Glutamatergic neuron (in vitro differentiated cells): ENCODE measurements at places on chromosomes 7 and 10.

DNA sequence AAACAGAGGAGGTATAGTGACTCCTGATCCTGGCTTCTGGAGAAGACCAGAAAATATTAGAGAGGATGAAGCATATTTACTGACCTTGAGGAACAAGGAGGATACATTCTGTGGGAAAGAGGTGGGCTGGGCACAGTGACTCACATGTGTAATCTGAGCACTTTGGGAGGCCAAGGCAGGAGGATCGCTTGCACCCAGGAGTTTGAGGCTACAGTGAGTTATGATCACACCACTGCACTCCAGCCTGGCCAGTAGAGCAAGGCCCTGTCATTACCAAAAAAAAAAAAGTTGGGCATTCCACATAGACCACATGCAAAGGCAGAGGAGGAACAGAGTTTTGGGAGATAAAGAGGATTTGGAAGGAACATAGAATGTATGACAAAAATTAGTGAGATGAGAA, 4.4 kb upstream of the ACBD5 start:
- no peak for DNase-seq
- H3K27ac ChIP-seq = no peak overlapping the region
- H3K4me3 ChIP-seq = no peak overlapping the region

DNA sequence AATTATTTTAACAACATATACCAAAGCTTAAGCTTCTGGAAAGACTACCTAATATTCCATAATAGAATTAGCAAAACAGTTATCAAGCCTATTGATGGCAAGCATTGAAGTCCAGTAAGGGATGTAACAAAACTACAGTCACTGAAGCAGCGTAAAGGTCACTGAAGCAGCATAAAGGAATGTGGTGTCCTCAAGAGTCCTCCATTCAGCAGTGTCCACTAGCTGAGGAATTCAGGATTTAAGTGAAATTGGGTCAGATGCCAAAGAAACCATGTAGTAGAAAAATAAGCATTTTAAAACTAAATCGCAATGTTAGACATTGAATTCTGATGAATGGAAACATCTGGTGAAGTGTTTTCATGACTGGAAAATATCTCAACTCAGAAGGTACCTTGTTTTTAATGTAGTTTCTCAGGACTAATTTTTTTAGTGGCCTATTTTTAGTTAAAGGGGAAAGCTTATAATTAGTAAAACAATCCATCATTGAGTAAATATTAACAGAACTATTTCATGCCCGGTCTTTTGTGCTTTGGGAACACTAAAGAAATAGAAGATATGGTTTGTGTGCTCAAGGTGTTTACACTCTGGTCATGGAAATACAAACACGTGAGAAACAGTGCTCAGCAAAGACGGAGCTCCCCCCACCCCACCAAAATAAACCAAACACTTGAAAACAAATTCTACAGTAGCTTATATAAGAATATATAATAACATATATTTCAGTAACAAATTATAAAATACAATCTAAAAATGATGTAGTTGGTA, 121.4 kb downstream of the CDK14 start:
- H3K36me3 ChIP-seq = no peaks in the 10 kb centered on the region
- peaks cover 2% of the 10 kb centered on the region for H3K27me3 ChIP-seq
- H3K27ac ChIP-seq = no peak overlapping the region
- peaks cover 6% of the 10 kb centered on the region for H3K4me1 ChIP-seq

DNA sequence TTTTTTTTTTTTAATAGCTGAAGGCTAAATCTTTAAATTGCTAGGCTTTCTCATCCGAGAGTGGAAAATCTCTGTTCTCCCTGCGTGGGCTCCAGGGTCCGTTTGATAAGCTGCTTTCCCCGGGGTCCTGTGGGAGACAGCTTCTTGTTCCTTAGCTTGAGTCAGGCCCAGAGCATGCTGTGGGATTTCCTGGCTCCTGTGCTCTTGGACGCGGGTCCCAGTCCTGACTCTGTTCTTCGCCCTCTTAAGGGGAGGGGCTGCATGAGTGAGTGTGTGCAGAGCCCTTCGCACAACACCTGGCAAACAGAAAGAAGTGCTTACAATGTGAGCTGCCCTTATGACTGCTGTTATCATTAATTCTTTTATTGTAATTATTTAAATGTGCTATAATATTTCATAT, 133.5 kb downstream of the TACC2 start:
- peaks cover 3% of the 10 kb centered on the region for H3K27me3 ChIP-seq
- DNase-seq = no peak
- H3K36me3 ChIP-seq = no peaks in the 10 kb centered on the region
- H3K4me1 ChIP-seq = peaks cover 35% of the 10 kb centered on the region
- H3K27ac ChIP-seq = no peak overlapping the region
- no peak overlapping the region for H3K4me3 ChIP-seq

GRCh38 chr10:118568327-118568848, 27.1 kb downstream of the PRLHR start:
- H3K27ac ChIP-seq = no peak overlapping the region
- H3K4me1 ChIP-seq = peaks cover 8% of the 10 kb centered on the region
- peaks cover 2% of the 10 kb centered on the region for H3K27me3 ChIP-seq
- H3K4me3 ChIP-seq = no peak overlapping the region

DNA sequence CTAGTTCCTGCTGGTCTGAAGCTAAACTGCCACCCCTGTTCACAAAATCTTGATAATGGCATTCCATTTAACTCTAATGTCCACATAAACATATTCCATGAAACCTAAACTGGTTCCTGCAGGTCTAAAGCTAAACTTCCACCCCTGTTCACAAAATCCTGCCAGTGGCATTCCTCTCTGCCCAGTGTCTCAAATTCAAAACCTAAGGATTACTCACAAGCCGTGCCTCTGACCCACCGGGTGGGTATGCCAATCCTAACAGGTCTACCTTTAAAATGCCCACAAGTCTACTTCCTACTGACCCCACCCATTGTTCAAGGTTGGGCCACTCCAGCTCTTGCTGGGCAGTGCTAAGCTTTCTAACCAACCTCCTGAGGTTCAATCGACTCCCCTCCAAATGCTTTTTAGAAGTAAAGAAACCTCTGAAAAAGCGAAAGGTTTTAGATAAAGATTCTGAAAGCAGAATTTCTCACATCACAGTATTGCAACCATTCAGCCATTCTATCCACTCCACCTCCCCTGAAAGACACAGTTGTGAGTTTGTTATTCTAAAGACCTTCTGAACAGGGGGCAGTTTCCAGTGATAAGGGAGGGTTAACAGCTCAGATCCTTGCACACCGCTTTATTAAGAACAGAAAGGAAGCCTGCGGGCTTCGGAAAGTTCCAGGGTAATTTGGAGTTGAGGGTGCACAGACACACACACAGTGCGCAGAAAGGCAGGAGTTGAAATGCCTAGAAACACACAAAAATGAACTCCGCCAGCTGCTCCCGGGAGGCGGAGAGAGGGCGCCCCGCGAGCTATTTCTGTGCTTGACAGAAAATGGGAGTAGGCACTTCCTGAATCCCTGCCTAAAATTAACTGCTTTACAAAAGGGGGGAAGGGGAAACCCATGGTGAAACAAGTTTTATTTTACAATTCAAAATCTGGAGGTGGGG, 87.7 kb downstream of the TNS3 start:
- H3K36me3 ChIP-seq = no peaks in the 10 kb centered on the region
- H3K27ac ChIP-seq = no peak overlapping the region
- H3K4me3 ChIP-seq = no peak overlapping the region
- peaks cover 34% of the 10 kb centered on the region for H3K4me1 ChIP-seq

- peak overlapping the region; percentile 34 for H3K4me3 ChIP-seq
- peaks cover 4% of the 10 kb centered on the region for H3K4me1 ChIP-seq
- no peak overlapping the region for H3K27ac ChIP-seq
- H3K27me3 ChIP-seq = peaks cover 14% of the 10 kb centered on the region
Measured at GRCh38 chr7:99562832-99563231, 4.4 kb downstream of the ZNF655 start.

DNA sequence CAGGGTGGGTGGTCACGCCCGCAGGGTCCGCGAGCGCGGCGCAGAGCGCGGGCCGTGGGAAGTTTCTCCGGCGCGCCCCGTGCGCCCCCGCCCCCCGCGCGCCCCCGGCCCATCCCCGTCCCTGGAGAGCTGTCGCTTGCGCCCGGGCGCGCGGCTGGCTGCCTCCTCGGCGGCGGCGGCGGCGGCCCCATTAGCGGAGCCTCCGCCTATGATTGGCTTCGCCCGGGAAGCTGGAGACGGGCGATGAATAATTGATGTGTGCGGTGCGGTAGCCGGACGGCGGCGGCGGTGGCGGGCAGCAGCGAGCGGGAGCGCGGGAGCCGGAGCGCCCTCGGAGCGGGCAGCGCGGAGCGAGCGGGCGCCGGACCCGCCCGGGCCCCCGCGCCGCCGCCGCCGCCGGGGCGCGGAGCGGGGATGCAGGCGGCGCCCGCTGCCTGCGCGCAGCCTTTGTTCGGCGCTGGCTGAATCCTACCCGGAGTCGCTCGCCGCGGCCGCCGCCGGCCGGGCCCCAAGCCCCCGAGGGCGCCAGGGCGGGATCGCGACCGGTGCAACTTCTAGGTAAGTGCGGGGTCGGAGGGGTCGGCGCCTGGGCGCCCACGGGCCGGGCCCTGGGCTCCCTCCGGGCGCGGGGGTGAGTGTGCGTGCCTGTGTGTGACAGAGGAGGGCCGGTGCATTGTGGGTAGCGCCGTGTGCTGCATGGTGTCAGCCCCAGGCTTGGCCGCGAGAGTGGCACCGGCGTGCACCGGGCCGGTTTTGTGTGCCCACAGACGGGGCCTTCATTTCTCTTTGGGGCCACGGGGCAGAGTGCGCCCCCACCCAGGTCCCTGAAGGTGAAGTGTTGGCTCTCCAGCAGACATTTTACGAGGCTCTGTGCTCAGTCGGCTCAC, 103.8 kb upstream of the PPIF start:
- H3K36me3 ChIP-seq = peaks cover 10% of the 10 kb centered on the region
- H3K27me3 ChIP-seq = peaks cover 51% of the 10 kb centered on the region
- peak overlapping the region; percentile 98 for H3K4me3 ChIP-seq
- peak overlapping the region; percentile 92 for H3K27ac ChIP-seq

- peaks cover 4% of the 10 kb centered on the region for H3K4me1 ChIP-seq
- no peak for DNase-seq
- H3K4me3 ChIP-seq = no peak overlapping the region
- no peaks in the 10 kb centered on the region for H3K27me3 ChIP-seq
- no peaks in the 10 kb centered on the region for H3K36me3 ChIP-seq
Measured at GRCh38 chr7:114047889-114048288, 129.1 kb upstream of the PPP1R3A start.

DNA sequence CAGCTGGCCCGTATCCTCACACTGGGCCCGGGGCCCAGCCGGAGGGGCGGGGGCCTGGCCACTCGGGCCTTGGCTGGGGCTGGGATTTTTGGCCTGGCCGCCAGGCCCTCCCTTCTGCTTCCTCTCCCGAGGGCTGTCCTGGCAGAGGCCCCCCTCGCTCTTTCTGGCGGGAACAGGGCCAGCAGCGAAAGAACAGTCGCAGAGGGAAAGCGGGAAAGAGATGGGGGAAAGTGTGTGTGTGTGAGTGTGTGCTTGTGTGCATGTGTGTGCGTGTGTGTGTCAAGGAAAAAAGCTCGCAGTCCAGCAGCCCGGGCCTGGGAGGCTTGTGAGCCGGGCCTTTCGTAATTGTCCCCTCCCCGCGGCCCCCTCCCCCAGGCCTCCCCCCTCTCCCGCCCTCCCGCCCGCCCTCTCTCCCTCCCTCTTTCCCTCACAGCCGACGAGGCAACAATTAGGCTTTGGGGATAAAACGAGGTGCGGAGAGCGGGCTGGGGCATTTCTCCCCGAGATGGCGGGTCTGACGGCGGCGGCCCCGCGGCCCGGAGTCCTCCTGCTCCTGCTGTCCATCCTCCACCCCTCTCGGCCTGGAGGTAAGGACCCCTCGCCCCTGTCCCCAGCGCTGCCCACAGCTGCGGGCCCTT, at the start of gene ELN:
Gene ELN, plus strand, starts transcription at position 491 of the 638 bp plus-strand sequence. Its CDS starts 15 bp downstream, at position 506.
- H3K27me3 ChIP-seq = peaks cover 9% of the 10 kb centered on the region
- H3K4me3 ChIP-seq = peak within 1 kb of the TSS; percentile 72
- DNase-seq = peak; percentile 40
- H3K4me1 ChIP-seq = peaks cover 39% of the 10 kb centered on the region

- DNase-seq = peak; percentile 74
- H3K36me3 ChIP-seq = no peaks in the 10 kb centered on the region
- H3K27me3 ChIP-seq = peaks cover 6% of the 10 kb centered on the region
- H3K27ac ChIP-seq = peak overlapping the region; percentile 28
Measured at GRCh38 chr7:158495786-158496185, 91.8 kb downstream of the PTPRN2 start.

DNA sequence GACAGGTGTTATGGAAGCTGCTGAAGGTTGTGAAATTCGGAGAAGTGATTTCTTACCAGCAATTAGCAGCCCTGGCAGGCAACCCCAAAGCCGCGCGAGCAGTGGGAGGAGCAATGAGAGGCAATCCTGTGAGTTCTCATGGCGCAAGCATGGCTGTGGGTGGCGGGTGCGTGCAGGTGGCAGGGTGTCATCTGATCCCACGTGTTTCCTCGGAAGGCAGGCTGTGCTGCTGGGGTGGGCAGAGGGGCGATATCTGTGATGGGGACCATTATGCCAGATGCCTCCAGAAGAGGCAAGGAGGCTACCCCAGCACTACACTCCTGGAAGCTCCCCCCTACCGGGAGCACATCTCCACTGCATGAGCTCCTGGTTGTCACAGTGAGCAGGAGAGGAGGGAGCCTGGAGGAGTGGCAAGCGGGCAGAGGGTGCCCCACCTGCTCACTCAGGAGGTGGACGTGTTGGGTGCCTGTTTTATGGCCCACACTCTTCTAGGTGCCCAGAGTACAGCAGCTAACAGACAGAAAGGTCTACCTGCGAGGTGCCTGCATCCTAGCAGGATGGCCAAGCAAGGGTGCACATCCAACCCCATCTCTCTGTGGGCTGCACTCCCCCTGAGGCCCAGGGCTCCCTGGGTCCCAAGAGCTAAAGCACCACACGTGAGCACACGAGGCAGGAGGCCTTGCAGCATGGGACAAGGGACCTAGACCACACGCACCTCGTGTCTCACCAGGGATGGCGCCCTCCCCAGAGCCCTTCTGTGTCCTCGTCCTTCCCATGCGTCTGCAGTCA, 204.7 kb downstream of the EBF3 start:
- no peak overlapping the region for H3K4me3 ChIP-seq
- H3K27me3 ChIP-seq = peaks cover 4% of the 10 kb centered on the region
- H3K4me1 ChIP-seq = peaks cover 31% of the 10 kb centered on the region
- DNase-seq = no peak
- H3K36me3 ChIP-seq = peaks cover 5% of the 10 kb centered on the region

DNA sequence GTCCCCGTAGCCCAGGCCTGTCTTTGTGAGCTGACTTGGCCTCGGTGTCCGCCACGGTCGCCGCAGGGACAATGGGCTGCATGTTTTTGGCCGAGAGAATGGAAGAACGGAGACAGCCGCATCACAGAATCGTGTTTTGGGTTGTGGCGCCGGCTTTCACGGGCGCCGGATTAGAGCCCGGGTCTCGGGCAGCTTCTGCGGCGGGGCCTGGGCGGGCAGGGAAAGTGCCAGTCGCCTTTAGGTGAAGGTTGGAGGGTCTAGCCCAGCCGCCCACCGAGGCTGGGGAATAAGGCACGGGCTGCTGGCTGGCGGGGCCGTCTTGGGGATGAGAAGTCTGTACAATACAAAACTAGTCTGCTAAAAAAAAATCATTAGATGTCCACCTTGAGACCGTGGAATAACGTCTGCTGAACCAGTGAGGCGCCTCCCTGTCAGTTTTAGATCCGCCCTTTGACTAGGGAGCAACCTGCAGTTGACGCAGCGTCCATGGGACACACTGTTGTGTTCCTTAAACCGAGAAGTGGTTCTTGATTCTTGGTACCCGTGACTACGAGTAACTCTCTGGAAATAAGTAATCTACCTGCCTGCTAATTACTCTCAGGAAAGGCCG, 577 bp downstream of the DNAJB9 start:
- H3K27me3 ChIP-seq = peaks cover 4% of the 10 kb centered on the region
- no peak for DNase-seq
- H3K27ac ChIP-seq = peak overlapping the region; percentile 96

- H3K27ac ChIP-seq = no peak overlapping the region
- DNase-seq = no peak
- peaks cover 2% of the 10 kb centered on the region for H3K27me3 ChIP-seq
- no peaks in the 10 kb centered on the region for H3K36me3 ChIP-seq
- H3K4me3 ChIP-seq = no peak overlapping the region
Measured at GRCh38 chr7:41374150-41374848, 328.6 kb downstream of the INHBA start.
